ENCODE measurements at places on chromosomes 11 and 22.

GRCh38 chr11:34408580-34409172 is 30.1 kb upstream of the CAT start:
- DNase-seq, result no peak

DNA sequence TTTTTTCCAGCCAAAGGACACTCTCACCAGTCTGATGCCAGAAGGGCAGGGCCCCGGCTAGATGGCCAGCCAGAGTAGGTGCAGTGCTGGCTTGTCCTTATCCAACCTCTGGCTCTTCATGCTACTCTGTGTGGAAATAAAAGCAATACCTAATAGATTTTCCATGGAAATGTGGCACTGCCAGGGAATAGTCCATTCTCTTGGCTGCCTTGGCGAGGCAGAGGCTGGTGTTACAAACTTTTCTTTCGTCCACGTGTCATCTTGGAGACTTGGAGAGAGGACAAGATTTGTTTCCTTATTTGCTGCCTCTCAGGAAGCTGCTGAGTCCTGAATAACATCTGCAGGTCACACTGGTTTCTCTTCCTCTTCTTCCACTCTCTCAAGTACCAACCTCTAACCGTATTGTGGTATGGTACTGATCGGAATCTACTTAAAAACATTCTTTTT is 17.2 kb upstream of the C1QTNF4 start:
- DNase-seq, result no peak

DNA sequence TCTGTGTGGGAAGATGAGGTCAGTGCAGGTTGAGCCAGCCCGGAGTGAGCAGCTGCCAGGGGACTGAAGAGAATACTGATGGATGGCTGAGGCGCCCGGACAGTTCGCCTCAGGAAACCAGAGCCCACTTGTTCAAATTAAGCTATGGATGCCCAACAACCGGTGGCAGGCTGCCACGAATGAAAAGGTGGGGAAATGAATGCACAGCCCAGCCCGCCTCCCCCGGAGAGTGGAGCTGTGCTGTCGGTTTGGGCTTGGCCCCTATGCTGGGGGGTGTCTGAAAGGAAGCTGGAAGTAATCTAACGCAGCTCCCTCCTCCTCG is 21.9 kb downstream of the HSPA8 start:
- DNase-seq, result no peak

- DNase-seq, result no peak
Observed at GRCh38 chr11:79508461-79508860, 67.6 kb upstream of the TENM4 start.

- no peak for DNase-seq
Observed at GRCh38 chr22:47036352-47036751, 273.9 kb downstream of the TBC1D22A start.

DNA sequence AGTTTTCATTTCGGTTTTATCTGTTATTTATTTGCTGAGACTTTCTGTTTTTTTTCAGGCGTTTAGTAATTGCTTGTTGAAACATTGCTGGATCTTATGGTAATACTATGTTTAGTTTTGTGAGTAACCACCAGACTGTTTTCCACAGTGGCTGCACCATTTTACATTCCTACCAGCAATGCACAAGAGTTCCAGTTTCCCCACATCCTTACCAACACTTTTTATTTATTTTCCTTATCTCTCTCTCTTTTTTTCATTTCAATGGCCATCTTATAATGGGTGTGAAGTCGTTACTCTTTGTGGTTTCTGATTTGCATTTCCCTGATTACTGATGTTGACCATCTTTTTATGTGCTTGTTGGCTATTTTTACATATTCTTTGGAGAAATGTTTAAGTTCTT is 23.7 kb downstream of the USP47 start:
- no peak for DNase-seq

DNA sequence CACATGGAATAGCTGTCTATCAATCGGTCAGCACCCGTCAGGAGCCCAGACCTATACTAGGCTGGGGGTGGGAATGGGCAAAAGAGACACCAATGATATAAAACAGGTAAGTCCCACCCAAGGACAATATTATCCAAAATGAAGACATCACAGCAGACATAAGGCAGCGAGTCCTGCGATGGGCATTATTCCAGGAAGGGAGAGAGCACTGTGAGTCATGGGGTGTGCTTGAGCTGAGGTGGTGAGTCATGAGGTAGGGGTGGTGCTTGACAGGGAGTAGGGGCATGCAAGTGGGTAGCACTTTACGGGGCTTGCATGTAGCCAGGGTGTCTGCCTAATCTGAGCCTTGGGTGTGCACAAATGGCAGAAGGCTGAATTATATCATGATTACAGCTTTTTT is 605.0 kb upstream of the CADM1 start:
- DNase-seq, result no peak

GRCh38 chr11:726278-727220 is 20.5 kb downstream of the EPS8L2 start:
- peak; percentile 71 for DNase-seq

- no peak for DNase-seq
Observed at GRCh38 chr11:110198031-110198729, 98.2 kb downstream of the RDX start.

Measured in CD4-positive, alpha-beta T cell treated with Interleukin-17A for 4 hours (primary cell).